Activated T-cell treated with anti-CD3 and anti-CD28 coated beads, Interleukin-2, amount 50 U/mL, for 48 hours (primary cell): ENCODE measurements at places on chromosomes 2 and 18.

DNA sequence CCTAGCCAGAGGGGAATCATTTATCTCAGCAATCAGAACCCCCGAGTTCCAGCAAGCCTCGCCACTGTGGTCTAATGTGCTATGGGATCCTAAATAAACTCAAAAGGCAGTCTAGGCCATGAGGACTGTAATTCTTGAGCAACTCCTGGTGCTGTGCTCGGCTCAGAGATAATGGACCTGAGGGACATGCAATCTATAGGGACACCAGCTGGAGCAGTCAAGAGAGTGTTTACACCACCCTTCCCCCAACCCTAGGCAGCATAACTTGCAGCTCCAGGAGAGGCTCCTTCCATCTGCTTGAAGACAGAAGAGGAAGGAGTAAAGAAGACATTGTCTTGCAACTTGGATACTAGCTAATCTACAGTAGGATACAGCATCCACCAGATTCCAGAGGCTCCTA is 225.5 kb upstream of the KLHL14 start:
- no peak for DNase-seq

DNA sequence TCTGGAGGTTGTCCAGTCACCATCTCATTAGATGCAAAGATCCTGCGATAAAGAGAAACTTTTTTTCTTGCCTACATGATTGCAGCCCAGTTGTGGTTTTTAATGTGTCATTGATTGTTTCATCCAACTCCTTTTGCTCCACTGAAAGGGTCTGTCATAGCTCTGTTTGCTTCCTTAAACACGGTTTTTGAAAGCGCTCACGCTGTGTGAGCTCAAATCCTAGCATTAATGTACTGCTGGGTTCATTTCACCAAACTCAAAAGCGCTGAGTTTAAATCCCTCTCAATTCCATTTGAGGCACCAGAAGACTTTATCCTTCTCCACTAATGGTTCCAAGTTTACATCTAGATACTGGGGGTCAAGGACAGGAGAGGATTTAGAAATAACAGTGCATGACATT is 53.6 kb downstream of the CDK15 start:
- DNase-seq: no peak

DNA sequence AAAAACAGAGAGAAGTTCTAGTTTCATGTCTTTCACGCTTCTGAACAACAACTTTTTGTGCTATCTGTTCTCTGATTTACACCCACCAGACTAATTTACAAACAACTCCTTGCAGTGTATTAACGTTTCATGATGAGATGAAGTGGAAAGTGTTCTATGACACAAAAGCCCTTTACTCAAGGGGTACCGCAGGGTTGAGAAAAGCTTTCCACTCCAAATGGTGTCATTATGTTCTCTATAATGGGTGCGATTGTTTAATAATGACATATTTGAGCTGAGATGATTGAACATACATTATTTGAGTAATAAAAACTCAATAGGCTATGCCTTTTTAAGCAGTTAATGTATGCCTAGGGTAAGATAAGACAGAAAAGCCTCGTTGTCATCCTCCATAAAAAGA is 76.3 kb downstream of the ACTR3 start:
- no peak for DNase-seq

GRCh38 chr2:109238580-109238979 is 109.6 kb downstream of the SH3RF3 start:
- DNase-seq: peak; percentile 37

DNA sequence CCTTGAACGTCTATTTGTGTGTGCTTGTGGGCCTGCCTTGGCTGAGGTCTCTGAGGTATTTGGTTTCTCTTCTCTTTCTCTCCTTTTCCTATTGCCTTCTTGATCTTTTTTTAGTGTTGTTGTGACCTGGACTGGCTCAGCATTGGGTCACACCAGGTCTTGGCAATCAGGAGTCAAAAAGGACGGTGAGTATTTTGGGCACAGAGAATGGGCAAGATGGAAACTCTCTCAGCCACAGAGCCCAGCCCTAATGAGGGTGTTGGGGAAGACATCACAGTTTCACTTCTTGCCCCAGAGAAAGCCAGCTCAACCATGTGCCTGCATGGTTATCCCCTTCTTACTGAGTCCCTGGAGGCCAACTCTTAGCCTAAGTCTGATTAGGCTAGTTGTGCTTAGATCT is 13.7 kb upstream of the INO80C start:
- no peak for DNase-seq

- DNase-seq: no peak
These were observed 5.0 kb downstream of the SFTPB start for GRCh38 chr2:85662899-85663593.

DNA sequence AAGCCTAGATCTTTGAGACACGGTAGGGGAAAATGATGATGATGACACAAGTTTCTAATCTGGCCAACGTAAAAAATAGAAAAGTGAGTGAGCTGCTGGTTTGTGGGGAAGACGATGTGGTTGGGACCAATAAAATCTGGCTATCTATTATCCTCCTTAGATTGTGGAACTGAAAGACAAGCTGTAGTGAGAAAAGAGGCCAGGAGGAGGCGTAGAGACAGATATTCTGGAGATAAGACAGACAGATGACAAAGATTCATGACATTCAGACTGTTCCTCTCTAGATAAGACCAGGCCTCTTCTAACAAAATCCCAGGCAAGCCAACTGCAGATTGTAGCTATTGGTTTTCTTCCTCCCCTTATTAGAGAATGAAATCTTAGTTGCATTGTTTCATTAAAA is 376.3 kb upstream of the UBE2E3 start:
- DNase-seq: no peak

GRCh38 chr18:13570856-13571495 is 155.4 kb downstream of the FAM210A start:
- peak; percentile 48 for DNase-seq

DNA sequence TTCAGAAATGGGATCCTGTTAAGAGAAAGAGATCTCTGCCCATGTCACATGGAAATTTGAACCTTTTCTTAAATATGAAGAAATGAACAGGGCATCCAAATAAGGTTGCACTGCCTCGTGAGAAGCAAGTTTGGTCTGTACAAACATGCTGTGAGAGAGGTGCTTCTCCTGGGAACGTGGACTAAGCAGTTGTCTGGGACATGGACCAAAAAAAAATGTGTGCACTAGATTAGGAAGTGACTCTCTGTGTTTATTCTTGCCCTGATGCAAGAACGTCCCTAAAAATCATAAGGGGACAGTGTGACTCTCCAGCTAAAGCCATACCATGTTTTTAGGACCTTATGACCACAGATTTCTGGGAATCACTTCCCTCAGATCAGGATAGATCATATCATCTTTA is 23.7 kb upstream of the GCG start:
- DNase-seq: no peak
